Activated naive CD4-positive, alpha-beta T cell (primary cell): ENCODE measurements at places on chromosomes 3 and 15.
A peak's percentile ranks its signal among the peaks of the same experiment; 100 is the strongest.

DNA sequence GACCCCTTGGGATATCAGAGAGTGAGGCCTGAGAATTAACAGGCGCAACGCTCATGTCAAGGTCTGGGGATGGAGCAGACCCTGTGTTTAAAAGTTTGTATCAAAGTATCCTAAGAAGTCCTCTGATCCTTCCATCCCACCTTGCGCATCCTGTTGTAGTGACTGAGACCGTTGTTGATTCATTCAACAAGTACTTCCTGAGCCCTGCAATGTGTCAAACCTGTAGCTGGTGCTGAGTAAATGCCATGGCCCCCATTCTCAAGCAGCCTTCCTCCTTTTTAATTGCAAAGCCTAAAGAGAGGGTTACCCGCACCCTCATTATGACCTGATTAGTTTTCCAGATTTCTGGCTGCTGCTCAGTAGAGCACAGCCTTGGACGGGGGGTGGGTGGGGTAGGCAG, 46.4 kb downstream of the RPLP1 start:
- DNase-seq = no peak

DNA sequence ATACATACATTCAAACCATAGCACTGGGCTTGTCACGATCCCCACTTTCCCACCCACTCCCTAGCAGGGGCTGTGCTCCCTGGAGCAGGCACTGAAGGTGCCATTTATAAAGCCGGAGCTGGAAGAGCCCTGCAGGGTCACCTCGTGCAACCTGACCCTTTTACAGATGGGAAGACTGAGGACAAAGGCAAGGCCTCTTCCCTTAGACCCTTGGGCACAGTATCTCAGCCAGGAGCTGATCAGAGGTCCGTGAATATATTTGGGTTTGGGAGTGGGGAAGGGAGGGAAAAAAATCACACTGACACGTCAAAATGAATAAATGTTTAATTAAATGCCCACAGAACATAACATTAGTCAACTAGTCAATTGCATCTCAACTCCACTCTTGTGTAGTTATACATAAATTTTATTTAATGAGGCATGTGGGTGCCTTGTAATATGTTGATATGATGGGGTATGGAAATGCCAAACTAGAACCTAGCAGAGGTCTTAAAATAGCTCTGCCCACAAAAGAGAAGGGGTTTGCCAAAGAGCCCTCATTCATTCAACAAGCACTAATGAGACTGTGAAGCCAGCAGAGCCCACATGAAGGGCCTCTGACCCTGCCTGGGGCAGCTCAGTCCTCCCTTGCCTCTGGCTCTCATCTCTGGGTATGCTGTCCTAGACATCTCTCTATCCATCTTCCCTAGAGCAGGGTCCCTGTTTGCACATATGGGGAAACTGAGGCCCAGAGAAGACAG, 119.4 kb downstream of the NUP210 start:
- no peak for DNase-seq

GRCh38 chr3:177792311-177793030, 595.2 kb upstream of the TBL1XR1 start:
- no peak for DNase-seq

DNA sequence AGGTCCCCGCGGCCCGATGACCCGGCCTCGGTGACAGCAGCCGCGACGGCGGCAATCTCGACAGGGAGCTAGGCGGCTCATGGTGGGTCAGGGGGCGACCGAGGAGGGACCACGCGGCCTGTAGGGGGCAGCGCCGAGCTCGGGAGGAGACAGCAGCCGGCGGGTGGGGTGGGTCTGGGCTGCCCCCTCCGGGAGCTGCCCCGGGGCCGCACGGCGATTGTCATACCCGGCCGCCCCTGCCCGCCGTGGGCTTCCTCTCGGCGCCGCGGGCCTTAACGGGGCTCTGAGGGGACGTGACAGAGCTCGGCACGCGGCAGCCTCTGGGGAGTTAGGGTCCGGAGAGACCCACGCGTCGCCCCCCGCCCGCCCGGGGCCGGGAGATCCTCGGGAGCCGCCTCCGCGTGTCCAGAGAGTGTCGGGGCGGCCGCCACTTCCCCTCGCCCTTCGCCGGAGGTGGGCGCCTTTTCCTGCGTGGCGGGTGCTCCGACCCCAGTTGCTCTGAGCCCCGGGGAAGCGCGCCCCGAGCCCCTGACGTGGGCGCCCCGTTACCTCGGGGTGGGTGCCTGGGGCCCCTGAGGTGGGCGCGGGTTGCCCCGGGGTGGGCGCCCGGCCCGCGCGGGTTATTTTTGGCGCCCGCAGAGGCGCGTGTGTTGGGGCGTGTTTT, 539 bp upstream of the PLCL2 start:
- peak; percentile 30 for DNase-seq

DNA sequence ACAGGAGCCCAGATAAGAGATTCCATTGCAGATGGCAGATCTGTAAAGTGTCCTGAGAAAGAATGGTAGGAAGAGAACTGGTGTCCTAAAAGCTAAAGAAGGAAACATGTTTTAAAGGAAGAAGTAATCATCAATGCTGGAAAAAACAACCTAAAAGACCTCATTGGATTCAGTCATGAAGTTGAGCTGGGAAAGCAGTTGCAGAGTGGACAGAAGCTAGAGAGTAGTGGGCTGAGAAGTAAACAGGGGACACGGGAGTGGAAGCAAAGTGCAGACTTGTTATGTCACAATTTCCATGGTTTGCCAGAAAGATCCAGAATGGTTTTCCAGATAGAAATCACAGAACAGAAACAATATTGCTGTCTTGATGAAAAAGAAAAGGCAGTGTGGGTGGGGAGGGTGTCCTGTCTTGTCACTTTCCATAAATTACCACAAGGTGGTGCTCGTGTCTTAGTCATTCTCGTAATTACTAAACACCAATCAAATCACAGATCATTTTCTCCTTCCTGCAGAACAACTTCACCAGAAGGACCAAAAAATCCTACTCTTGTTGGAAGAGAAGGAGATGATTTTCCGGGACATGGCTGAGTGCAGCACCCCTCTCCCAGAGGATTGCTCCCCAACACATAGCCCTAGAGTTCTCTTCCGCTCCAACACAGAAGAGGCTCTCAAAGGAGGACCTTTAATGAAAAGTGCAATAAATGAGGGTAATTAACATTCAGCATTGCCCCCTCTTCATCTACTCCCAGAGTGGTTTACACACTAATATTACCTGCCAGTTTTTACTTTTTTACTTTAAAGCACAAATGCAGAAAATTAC, 64.5 kb downstream of the KLHL25 start:
- no peak for DNase-seq

GRCh38 chr3:13037458-13038117, 35.6 kb downstream of the IQSEC1 start:
- no peak for DNase-seq

DNA sequence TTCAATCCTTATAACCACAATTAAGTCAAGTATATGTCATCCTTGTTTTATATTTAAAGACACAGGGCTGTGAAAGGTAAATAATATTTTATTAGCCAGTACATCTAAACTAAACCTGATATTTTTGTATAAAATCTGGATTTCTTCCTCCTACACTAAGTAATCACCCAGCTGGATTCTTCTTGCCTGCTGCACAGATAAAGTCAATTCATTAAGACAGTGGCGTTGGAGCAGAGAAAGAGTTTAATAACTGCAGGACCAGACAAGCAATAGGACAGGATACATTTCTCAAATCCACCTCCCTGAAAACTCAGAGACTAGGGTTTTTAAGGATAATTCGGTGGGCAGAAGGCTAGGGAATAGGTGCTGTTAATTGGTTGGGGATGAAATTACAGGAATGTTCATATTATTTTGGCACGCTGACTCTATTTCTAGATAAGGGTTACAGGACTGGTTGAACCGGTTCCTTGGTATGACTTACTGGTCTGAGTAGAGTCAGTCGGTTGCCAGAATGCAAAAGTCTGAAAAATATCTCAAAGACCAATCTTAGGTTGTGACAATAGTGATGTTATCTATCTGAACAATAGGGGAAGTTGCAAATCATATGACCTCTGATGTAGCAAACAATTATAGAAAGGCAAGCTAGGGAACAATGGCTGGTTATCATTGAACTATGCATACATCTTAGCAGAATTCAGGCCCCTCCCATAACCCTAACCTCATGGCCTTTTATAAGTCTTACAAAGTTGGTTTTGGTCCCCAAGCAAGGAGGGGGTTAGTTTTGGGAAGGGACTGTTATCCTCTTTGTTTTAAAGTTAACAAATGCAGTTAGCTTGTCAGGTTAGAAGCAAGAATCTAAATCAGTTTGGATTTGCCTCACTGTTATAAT, 244.8 kb downstream of the ALCAM start:
- DNase-seq = no peak

GRCh38 chr3:64063207-64063982, 40.1 kb upstream of the PSMD6 start:
- DNase-seq = no peak
